ENCODE measurements at places on chromosomes 4 and X. TPM values are rescaled to one million over a fixed set of nuclear protein-coding genes. Genes with fewer than 3 reads are reported as not detected.

The F8A2 gene
- not detected for total RNA-seq

The RBMXL3 gene
- not detected for total RNA-seq

The CDKL2 gene
- 15.9 TPM for total RNA-seq

The UCP1 gene
- not detected for total RNA-seq

The TMEM47 gene
- total RNA-seq, result 68.9 TPM

The LUZP4 gene
- not detected for total RNA-seq

The NAA11 gene
- total RNA-seq, result not detected

The RNF175 gene
- 0.25 TPM for total RNA-seq

- DNase-seq, result no peak
Observed at GRCh38 chr4:138494931-138495330, 252.8 kb upstream of the SLC7A11 start.

GRCh38 chr4:109290918-109291317 is 11.5 kb downstream of the COL25A1 start:
- DNase-seq, result no peak

GRCh38 chr4:33052241-33052640 is 2332.1 kb downstream of the PCDH7 start:
- no peak for DNase-seq

DNA sequence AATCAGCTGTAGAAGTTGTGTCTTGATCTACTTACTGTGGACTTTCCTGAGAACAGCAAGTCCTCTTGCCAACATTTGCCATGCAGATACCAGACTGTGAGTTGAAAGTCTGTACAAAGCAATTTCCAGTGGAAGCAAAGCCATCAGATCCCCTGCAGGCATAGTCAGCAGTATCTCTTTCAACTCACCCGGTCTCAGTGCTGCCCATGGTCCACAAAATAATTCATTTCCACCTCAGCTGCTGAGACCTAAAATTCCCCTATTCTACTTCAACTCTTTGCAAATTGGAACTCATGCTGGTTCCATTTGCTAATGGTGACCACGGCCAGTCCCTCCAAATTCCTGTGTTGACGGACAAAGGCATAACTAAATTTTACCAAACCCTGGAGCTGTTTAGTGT is 46.0 kb upstream of the RPL34 start:
- DNase-seq, result no peak
